Activated CD8-positive, alpha-beta memory T cell treated with anti-CD3 and anti-CD28 coated beads for 4 hours (primary cell): ENCODE measurements at places on chromosomes 1 and 21.
A peak's percentile ranks its signal among the peaks of the same experiment; 100 is the strongest.

DNA sequence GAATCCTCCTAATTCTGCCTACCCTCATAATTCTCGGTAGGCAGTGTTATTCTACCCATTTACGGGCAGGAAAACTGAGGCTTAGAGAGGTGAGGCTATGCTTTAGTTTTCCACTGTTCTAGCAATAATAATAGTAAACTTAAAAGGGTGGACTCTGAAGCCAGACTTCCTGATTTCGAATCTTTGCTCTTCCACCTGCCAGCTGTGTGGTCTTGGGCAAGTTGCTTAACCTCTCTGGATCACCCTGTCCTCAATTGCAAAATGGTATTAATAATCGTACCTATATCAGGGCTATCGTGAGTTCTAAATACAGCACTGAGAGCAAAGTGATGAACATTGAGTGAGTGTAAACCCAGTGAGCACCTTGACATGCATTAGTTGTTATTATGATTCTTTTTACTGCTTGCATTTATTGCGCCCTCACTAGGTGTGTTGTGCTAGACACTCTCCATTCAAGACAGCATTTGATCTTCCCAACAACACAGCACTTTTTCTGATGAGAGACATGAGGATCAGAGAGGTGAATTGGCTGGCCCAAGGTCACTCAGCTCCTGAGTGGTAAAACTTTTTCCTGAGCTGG is 102.3 kb upstream of the CSF3R start:
- no peak for DNase-seq

GRCh38 chr1:23481026-23481597 is 2.9 kb downstream of the ASAP3 start:
- DNase-seq: no peak

DNA sequence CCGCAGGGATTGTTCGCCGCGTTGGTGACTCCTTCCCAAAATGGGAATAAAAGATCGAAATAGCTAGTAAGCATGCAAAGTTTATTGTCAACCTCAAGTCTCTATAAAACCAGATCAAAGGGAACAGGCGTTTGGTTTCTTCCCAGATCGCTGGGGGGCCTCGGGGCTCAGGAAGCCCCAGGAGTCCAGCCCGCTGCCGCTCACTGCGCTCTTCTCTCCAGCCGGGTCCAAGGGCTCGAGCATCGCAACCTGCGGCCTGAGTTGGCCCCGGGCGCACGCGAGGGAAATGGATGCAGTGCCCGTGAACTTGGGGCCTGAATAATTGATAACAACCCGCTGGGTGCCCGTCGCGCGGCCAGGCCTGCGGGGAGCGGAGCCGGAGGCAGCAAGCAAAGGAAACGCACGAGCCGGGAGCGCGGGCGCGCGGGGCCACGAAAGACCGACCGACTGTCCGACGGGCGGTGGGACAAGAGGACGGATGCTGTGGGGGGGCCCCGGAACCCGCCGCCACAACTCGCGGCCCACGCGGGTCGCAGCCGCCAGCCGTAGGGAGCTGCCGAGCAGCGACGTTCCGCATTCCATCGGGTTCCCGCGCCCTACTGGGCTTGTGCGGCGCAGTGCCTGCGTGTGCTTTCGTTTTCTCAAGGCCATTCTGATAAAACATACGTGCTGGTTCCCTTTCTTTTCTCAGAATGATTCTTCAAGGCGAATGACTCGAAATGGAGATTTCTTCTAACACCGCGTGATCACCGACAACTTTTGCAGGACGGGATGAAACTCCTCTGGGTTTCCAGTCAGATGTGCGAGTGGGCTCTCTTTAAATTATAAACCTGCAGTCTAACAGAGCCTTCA is 14.0 kb upstream of the ALX3 start:
- no peak for DNase-seq

- DNase-seq: no peak
These were observed 100.7 kb downstream of the DMRTA2 start for GRCh38 chr1:50322579-50322978.

DNA sequence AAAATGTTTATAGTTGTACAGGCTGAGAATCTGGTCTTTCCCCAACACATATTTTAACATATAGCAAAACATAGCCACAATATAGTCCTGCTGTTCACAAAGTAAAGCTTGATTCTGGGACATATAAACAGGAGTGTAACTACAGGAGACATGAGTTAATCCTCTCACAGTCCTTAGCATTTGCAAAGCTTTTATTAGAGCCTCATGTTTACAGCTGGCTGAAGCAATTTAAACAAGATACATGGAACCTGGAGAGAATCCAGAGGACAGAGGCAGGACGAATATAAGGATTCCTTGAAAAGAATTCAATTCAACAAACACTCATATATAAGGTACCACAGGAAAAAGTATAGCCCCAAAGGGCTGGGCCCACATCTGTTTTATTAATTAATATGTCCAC is 163.4 kb downstream of the ADGRL4 start:
- no peak for DNase-seq

DNA sequence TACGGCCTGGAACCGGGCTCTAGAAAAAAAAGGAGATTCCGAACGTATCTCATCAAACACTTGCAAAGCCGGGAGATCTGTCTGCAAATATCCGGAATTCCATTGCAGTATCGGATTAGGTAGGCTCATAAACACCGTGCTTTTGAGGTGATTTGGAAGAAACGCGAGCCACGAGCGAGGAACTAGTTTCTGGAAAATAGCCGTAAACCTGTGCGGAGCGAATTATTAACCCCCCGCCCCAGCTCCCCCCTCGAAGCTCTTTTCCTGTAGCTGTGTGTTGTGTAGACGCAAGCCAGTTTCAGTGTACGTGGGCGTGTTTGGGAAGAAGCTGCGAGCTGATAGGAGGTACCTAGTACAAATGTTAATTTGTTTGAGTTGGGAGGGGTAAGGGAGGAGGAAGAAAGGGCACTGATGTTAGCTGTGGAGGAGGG is 1.1 kb downstream of the RALGPS2 start:
- peak; percentile 35 for DNase-seq

DNA sequence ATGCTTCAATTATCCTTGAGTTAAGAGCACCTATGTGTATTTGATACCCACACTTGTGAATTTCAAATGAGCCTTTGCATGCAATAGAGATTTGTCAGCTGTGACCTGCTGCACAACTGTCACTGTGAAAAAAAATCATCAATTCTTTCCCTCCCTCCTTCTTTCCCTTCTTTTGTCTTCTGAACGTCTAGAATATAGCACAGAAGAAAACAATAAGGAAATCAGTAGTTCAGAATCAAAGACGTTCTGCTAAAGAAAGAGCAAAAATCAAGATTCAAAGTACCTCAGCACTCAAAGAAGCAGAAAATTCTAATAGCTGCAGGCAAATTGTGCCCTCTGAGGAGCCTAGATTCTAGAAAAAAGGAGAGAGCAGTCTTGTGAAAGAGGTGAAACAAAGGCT is 1.7 kb upstream of the FMN2 start:
- no peak for DNase-seq

DNA sequence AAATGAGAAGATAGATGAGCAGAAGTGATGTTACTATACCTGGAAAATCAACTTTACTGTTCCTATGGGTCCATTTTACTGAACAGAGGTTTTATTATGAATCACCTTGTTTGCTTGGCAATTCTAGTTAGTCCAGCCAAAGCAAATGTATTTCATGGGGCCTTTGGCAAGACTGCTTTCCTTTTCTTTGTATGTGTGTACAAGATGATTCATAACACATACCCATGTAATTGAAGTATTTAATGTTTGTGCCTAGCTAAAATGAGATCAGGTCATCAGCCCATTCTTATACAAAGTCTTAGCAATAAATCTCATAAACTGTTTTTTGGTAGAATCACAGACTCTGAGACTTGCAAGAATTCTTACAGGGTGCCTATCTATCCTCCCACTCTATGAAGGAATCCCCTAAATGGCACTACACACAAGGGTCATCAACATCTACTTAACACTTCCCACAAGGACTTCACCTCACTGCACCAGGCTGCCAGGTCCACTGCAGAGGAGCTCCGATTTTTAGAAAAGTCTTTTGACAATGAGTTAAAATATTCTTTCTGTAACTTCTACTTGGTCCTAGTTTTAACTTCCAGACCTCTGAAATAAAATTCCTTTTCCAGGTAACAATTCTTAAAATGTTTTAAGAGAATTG is 58.5 kb downstream of the LPAR3 start:
- DNase-seq: no peak
